ENCODE measurements at places on chromosomes 1 and 21. TPM values are rescaled to one million over a fixed set of nuclear protein-coding genes. Genes with fewer than 3 reads are reported as not detected.

GRHL3 gene
- not detected for total RNA-seq

- H3K27ac ChIP-seq, result no peak overlapping the region
- H3K4me3 ChIP-seq, result no peak overlapping the region
- H3K36me3 ChIP-seq, result no peaks in the 10 kb centered on the region
- no peaks in the 10 kb centered on the region for H3K27me3 ChIP-seq
These were observed 35.0 kb downstream of the UCK2 start for GRCh38 chr1:165862448-165862847.

GRCh38 chr1:89361681-89362080 is 2.2 kb upstream of the GBP6 start:
- H3K36me3 ChIP-seq, result no peaks in the 10 kb centered on the region
- no peak for DNase-seq
- no peak overlapping the region for H3K4me3 ChIP-seq
- peaks cover 26% of the 10 kb centered on the region for H3K4me1 ChIP-seq

DNA sequence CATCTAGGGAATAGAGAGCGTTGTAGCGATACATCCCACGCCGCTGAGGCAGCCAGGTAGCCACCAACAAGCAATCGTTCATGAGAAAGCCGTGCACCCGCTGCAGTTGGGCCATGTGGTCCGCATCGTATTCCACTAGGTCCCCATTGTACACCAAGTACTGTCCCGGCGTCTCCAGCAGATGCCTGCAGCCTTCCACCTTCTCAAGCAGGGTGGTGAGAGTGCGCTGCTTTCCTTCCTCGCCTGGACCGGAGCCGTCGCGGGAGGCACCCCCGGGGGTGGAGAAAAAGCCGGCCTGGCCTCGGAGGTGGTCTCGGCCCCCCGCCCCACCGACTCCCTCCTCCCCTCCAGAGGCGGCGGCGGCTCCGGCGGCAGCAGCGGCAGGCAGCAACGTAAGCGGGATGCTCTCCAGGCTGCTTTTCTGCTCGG is 595 bp downstream of the EXOC8 start:
- peak overlapping the region; percentile 97 for H3K27ac ChIP-seq
- peaks cover 76% of the 10 kb centered on the region for H3K4me1 ChIP-seq
- peak overlapping the region; percentile 88 for H3K4me3 ChIP-seq

DNA sequence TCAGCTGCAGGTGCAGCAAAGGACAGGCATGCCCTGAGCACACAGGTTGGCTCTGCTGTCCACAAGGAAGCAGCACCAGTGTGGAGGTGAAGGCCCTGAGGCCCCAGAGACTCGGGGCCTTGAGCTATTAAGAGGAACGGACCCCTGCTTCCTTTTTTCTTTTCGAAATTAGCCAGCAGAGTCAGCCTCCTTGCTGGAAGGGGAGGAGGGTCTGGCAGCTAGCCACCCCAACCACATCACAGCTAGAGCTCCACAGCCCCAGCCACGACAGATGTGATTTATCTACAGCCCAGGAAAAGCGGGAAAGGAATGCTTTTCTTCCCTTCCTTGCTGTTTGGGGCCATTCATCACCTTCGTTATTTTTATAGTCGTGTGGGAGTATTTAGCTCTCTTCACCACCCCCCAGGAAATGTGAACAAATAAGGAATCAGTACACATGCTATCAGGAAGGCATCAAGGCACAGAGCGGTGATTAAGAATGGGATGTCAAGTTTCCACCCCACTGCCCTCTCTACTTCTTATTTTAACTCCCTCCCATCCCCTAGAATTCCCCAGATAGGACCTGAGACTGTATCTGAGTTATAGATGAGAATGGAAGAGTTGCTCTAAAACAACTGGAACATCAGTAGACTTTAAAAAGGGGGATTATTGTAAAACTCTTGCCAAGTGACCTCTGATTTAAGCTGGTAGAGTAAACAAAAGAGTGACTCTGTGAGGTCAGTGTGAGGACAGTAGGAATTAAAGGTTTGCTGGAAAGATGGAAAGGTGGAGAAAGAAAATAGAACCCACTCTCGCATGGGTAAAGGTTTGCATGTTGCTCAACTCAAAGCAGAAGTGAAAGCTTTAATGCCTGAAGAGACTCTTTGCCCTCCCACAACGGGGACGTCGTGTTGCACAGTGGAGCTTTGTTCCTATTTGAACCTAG is 224.7 kb upstream of the GJB5 start:
- H3K4me3 ChIP-seq, result no peak overlapping the region
- no peak for DNase-seq
- no peaks in the 10 kb centered on the region for H3K4me1 ChIP-seq
- peaks cover 15% of the 10 kb centered on the region for H3K27me3 ChIP-seq
- no peak overlapping the region for H3K27ac ChIP-seq

PCAT6 gene
- not detected for total RNA-seq

GRCh38 chr1:5415606-5416005 is 576.6 kb downstream of the NPHP4 start:
- H3K4me3 ChIP-seq, result no peak overlapping the region
- H3K27me3 ChIP-seq, result no peaks in the 10 kb centered on the region
- H3K27ac ChIP-seq, result no peak overlapping the region
- H3K4me1 ChIP-seq, result no peaks in the 10 kb centered on the region
- DNase-seq, result no peak
- no peaks in the 10 kb centered on the region for H3K36me3 ChIP-seq

- H3K4me3 ChIP-seq, result no peak overlapping the region
- no peaks in the 10 kb centered on the region for H3K4me1 ChIP-seq
- no peaks in the 10 kb centered on the region for H3K27me3 ChIP-seq
- no peak for DNase-seq
These were observed 1.0 kb downstream of the CORT start for GRCh38 chr1:10450836-10451235.

- H3K27me3 ChIP-seq, result no peaks in the 10 kb centered on the region
- H3K4me3 ChIP-seq, result no peak overlapping the region
- DNase-seq, result no peak
- no peaks in the 10 kb centered on the region for H3K36me3 ChIP-seq
- no peak overlapping the region for H3K27ac ChIP-seq
These were observed 102.7 kb upstream of the CD55 start for GRCh38 chr1:207218512-207219362.

- H3K4me3 ChIP-seq, result no peak overlapping the region
- no peaks in the 10 kb centered on the region for H3K36me3 ChIP-seq
- no peak for DNase-seq
- no peaks in the 10 kb centered on the region for H3K4me1 ChIP-seq
These were observed 144.5 kb downstream of the TTLL7 start for GRCh38 chr1:83854456-83854855.

SMYD3 gene
- 22.9 TPM for total RNA-seq

NHLH2 gene
- total RNA-seq, result not detected

GRCh38 chr1:24181619-24182018 is 5.5 kb downstream of the IFNLR1 start:
- no peaks in the 10 kb centered on the region for H3K36me3 ChIP-seq
- no peak for DNase-seq
- H3K4me3 ChIP-seq, result no peak overlapping the region

CCDC30 gene
- 3.7 TPM for total RNA-seq

- no peak overlapping the region for H3K27ac ChIP-seq
- no peak overlapping the region for H3K4me3 ChIP-seq
- no peaks in the 10 kb centered on the region for H3K27me3 ChIP-seq
- no peaks in the 10 kb centered on the region for H3K36me3 ChIP-seq
- DNase-seq, result no peak
These were observed 41.3 kb downstream of the TBX19 start for GRCh38 chr1:168321945-168322344.

GRCh38 chr1:75845576-75845975 is 48.9 kb downstream of the MSH4 start:
- no peaks in the 10 kb centered on the region for H3K36me3 ChIP-seq
- no peak overlapping the region for H3K27ac ChIP-seq
- no peaks in the 10 kb centered on the region for H3K4me1 ChIP-seq

GRCh38 chr1:182616130-182617013 is 12.2 kb upstream of the RGS16 start:
- H3K36me3 ChIP-seq, result no peaks in the 10 kb centered on the region
- peak; percentile 82 for DNase-seq
- H3K4me3 ChIP-seq, result no peak overlapping the region
- H3K27ac ChIP-seq, result peak overlapping the region; percentile 89
- no peaks in the 10 kb centered on the region for H3K27me3 ChIP-seq

- H3K4me1 ChIP-seq, result peaks cover 18% of the 10 kb centered on the region
- H3K27ac ChIP-seq, result no peak overlapping the region
- no peaks in the 10 kb centered on the region for H3K36me3 ChIP-seq
- H3K4me3 ChIP-seq, result no peak overlapping the region
These were observed 11.6 kb upstream of the CTBS start for GRCh38 chr1:84585803-84586202.

GRCh38 chr1:155105604-155106011 is 22.1 kb upstream of the EFNA1 start:
- no peak overlapping the region for H3K27ac ChIP-seq
- H3K27me3 ChIP-seq, result no peaks in the 10 kb centered on the region
- H3K4me1 ChIP-seq, result no peaks in the 10 kb centered on the region
- H3K4me3 ChIP-seq, result no peak overlapping the region
- H3K36me3 ChIP-seq, result no peaks in the 10 kb centered on the region

DNA sequence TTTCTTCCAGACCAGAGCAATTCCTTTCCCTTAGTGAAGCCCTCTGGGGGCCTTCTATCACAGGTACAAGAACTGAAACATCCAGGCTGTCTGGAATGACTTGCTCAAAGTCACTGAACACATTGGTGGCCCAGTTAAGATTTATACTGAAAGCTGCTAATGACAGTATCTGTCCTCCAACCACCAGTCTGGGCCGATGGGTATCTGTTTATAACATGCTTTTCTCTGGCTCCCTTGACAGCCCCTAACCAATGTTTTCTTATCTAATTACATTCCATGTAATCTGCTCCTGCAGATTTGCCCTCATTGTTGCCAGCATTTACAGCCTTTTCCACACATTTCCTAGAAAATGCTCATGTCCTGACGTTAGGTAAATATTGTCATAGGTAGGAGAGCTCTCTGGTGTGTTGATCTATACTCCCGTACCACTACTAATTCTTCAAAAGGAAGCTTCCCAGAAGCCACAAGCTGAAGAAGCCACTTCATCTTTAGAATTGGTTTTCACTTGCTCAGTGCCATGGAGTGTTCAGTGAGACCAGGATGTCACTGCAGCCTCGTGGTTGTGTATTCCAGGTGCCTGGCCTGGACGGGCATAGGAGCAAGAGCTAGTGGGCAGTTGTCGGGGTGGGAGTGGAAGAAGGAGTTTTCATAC is 163.9 kb downstream of the TSEN15 start:
- H3K36me3 ChIP-seq, result no peaks in the 10 kb centered on the region
- H3K4me1 ChIP-seq, result no peaks in the 10 kb centered on the region
- no peak overlapping the region for H3K27ac ChIP-seq
- H3K27me3 ChIP-seq, result no peaks in the 10 kb centered on the region

DNA sequence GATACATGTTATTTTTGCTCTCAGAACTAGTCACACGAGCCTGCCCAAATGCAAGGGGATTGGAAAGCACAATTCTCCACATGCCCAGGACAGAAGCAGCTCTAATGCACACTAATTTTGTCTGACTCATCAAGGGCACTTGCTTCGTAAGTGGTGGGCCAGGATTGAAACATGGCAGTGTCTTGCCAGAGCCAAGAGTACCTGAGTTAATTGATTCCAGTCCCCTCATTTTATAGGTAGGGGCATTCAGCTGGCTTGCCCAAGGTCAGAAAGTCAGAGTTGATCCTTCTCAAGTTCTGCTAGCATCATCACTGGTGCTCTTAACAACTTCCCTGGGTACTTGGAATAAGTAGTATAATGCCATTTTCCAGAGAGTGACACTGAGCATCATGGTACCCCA is 356.1 kb downstream of the ZNF326 start:
- H3K27ac ChIP-seq, result no peak overlapping the region
- DNase-seq, result no peak
- H3K4me3 ChIP-seq, result no peak overlapping the region
- no peaks in the 10 kb centered on the region for H3K36me3 ChIP-seq

DNA sequence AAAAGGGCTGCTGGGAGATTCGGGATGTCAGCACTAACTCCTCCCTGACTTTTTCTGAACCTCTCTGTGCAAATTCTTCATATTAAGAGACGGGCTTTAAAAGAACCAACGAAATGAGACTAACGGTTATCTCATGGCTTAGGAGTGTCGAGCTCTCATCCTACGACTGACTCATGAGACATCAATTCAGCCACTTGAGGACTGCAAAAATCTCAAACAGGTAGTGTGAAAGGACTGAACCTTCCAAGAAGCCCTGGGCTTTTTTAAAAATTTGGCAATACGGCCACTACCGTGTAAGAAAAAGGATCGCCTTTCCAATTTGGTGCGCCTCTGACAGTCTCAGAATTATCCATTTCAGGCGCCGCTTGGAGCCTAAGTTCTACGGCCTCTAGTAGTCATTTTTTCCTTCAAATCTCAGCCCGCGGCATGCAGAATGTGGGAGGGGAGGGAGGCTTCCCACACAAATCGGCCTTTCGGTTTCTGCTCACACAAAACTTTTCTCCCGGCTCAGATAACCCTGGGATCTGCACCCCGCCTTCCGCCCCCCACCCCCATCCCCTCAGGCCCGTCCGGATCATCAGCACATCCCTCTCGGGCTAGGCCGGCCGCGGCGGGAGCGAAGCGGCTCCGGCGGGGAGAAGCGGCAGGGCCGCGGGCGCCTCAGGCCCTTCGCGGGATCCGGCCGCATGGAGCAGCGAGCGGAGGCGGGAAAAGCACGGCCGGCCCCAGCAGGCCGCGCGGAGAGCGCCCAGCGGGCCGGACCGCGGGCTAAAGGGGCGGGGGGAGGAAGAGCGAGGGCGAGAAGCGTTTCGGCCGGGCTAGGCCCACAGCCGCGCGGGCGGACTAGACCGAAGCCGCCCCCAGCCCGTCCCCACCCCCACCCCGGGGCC is 618 bp downstream of the HNRNPR start:
- H3K27ac ChIP-seq, result peak overlapping the region; percentile 98
- H3K4me1 ChIP-seq, result peaks cover 61% of the 10 kb centered on the region
- H3K36me3 ChIP-seq, result no peaks in the 10 kb centered on the region
- H3K4me3 ChIP-seq, result peak overlapping the region; percentile 92
- no peaks in the 10 kb centered on the region for H3K27me3 ChIP-seq

DNA sequence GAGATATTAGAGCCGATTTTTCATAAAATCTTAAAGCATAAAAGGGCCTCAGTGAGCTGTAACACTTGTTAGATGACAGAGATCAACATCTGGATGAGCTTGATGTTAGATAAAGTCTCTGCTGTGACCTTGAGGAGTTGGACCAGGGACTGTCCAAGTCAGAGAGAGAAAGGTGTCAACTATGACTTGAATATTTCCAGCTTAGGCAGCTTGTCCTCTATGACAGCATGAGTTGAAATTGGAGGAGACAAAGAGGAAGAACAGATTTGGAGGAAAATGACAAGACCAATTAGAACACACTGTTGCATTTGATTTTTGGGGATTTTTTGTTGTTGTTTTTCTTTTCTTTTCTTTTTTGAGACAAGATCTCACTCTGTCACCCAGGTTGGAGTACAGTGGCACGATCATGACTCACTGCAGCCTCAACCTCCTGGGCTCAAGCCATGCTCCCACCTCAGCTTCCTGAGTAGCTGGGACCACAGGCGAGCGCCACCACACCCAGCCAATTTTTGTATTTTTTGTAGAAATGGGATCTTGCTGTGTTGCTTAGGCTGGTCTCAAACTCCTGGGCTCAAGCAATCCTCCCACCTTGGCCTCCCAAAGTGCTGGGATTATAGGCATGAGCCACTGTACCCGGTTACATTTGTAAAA is 35.3 kb upstream of the CLIC4 start:
- peaks cover 6% of the 10 kb centered on the region for H3K4me1 ChIP-seq
- no peak overlapping the region for H3K4me3 ChIP-seq
- H3K27ac ChIP-seq, result no peak overlapping the region
- no peaks in the 10 kb centered on the region for H3K36me3 ChIP-seq
- DNase-seq, result no peak

OR2T33 gene
- total RNA-seq, result not detected
